ENCODE measurements at places on chromosomes 1 and 21. TPM values are rescaled to one million over a fixed set of nuclear protein-coding genes. Genes with fewer than 3 reads are reported as not detected.

Gene SLC30A7
- 27.9 TPM for total RNA-seq

Gene CLEC20A
- 0.08 TPM for total RNA-seq

Gene NCAM2
- total RNA-seq: 0.45 TPM

Gene CD48
- not detected for total RNA-seq

All from smooth muscle cell of the coronary artery (primary cell).